ENCODE measurements at places on chromosomes 6 and 20.
A peak's percentile ranks its signal among the peaks of the same experiment; 100 is the strongest.

- no peak for DNase-seq
Measured at GRCh38 chr20:16554766-16555543, 18.3 kb downstream of the KIF16B start.

- no peak for DNase-seq
Measured at GRCh38 chr20:41818369-41818768, 200.2 kb upstream of the CHD6 start.

DNA sequence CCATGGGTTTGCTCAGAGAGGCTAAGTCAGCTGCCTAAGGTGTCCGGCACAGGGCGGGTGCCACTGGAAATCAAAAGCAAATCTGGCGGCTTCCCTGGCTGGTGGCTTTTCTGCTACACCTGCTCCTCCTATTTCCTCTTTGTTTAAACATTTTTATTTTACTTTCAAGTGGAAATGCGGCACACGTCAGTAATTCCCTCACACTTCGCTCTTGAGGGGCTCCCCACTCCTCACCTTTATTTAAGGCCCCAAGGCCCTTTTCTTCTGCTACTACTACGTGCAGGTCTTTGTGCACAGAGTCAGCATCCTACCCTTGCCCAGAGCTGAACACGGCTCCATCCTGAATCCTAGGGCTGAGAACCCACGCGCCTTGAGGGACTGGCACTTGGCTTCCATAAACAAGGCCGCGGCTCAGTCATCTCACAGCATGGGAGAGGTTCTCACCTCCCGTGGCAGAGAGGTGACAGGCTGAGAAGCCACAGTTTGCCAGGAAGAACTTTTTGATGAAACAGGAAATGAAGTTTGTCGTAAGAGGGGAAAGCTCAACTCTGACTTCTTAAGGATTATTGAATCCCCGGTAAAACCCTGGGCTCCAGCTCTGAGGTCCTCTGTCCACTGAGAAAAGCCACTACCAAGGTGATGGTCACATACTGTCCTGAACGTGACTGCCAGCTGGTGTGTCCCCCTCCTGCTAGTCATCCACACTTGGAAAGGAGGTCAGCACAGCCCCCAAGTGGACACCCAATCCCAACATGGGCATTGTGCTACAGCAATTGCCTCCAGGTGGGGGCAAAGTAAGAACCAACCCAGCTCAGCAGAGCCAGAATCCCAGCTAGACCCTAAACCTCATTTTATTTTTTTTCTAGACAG is 48.0 kb downstream of the NFATC2 start:
- no peak for DNase-seq

DNA sequence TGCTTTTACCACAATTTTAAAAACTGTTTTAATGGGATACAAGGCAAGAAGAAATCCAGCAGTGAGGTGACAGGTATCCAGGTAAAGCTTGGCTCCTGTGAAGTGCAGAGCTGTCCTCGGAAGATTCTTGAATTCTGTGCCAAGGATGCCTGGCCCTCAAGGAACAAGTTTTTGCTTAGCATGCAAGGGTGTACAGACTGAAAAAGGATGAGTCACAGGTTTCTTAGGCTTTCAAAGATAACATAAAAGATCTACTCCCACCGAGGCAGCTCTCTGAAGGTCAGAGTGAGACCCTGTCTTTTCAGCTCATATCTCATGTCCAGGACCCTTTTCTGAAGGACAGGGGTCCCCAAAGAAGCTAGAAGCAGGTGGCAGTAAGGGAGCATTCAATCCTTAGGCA is 83.3 kb downstream of the CHD6 start:
- no peak for DNase-seq

DNA sequence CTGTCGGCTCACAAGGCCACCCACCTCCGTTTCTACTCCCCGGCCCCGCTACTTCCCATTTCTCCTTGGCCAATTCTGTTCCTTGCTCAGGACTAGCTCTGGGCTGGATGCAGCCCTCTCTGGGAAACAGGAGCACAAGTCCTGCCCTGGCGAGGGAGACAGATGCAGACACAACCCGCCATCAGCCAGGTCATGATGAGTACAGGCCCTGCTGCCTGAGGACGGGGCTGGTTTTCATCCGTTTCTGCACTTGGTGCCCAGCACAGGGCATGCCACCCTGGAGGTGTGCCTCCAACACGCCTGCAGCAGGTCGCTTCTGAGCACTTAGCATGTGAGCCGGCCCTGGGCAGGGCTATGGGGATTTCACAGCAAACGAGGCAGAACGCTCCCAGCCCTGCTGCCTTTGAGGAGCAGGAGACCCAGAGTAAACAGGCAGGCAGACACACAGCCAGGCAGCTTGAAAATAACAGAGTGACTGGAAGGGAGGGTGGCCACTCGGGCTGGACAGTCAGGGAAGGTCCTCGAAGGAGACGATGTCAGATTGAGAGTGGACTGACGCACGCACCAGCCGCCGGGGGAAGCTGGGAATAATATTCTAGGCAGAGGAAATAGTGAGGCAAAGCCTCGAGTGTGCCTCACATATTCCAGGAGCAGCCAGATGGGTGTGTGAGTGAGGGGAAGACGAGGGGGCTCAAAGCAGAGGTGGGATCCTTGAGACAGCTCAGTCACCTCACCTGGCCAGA is 21.2 kb upstream of the VSTM2L start:
- no peak for DNase-seq

GRCh38 chr6:38730140-38730862 is 15.2 kb downstream of the DNAH8 start:
- DNase-seq: peak; percentile 49

- DNase-seq: no peak
Measured at GRCh38 chr6:155485756-155486155, 30.1 kb upstream of the NOX3 start.

- no peak for DNase-seq
Measured at GRCh38 chr6:116027801-116028200, 32.9 kb downstream of the FRK start.

- DNase-seq: no peak
Measured at GRCh38 chr20:23646106-23646873, 8.5 kb upstream of the CST3 start.

DNA sequence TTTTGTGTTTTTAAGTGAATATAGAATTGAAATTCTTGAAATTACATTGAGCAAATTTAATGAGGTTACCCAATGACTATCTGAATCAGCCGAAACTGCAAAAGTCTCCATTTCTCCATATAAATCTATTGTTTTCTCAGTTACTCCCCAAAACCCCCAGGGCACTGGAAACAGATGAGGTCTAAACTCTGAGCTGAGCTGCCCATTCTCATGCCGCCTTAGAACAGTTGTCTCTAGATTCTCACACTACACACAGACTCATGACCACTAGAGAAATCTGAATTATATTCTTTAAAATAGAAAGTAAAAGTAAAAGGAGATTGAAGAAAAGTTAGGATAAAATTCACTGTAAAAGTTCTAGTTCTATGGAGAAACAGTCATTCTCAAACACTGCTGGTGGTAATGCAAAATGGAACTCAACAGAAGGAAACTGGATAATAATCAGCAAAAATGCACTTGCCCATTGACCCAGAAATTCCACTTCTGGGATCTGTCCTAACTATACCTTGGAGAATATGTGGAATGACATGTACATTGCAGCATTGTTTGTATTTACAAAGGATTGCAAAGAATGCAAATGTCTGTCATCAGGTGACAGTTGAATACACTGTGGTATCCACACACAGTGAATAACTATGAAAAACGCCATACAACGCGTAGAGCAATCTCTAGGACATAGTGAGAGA is 125.5 kb downstream of the IPCEF1 start:
- no peak for DNase-seq

DNA sequence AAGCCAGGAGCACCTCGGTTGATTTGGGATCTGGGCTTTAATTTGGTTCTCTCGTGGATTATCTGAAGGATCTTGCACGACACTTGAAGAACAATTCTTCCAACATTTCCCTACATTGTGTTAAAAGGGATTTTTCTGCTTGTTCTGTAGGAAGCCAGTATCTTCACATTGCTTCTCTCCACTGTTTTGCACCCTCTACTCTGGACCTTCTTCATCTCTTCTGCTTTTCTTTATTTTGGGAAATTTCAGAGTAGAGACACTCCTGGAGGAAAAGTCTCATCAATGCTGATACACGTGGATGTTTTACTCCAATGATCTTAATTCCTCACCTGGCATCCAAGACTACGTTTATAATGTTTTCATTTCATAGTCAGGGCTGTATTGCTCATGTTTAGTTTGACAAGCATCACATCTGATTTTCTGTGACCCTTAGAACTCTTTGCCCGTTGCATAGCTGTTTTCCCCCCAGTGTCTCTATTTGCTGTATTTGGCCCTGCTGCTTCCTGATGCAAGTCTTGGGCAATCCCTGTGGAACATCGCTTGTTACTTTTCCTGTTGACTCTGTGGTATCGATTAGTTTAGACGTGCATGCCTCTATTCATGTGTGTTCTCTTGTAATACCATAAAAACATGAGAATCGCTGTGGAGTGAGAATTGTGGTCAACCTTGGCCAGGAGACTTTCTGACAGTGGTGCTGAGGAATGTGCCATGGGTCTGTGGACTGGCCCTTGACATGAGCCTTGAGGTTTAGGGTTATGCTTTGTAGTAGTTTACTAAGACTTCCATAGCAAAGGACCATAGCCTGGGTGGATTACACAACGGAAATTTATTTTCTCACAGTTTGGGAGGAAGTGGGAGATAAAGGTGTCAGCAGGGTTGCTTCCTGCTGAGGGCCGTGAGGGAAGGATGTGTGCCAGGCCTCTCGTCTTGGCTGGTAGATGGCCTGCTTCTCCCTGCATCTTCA is 12.5 kb downstream of the PLCB1 start:
- peak; percentile 7 for DNase-seq

- DNase-seq: no peak
Measured at GRCh38 chr6:20680697-20681165, 146.5 kb downstream of the CDKAL1 start.

DNA sequence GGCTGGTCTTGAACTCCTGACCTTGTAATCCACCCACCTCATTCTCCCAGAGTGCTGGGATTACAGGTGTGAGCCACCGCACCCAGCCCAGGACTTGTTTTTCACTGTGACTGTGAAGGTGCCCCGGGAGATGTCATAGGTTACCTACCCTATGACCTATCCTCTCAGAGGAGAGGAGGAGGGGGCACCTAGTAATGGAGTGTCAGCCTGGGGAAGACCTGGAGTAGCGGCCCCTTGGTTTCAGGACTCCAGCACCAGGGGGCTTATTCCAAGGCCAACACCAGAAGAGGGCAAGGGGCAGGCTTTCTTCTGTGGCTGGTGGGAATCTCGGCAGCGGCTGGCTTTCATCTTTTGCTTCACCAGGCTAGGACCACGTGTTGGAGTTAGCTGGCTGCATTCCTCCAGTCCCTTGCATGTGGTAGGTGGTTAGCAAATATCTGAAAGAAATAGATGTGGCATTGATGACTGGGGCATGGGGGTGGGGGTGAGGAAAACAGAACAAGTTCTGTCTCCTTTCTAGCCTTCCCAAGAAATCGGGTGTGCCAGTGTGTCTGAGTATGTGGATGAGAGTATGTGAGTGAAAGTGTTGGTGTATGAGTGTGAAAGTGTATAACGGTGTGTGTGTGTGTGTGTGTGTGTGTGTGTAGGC is 7.9 kb upstream of the ITPR3 start:
- DNase-seq: peak; percentile 93

- DNase-seq: no peak
Measured at GRCh38 chr6:22958677-22959076, 389.3 kb downstream of the HDGFL1 start.

DNA sequence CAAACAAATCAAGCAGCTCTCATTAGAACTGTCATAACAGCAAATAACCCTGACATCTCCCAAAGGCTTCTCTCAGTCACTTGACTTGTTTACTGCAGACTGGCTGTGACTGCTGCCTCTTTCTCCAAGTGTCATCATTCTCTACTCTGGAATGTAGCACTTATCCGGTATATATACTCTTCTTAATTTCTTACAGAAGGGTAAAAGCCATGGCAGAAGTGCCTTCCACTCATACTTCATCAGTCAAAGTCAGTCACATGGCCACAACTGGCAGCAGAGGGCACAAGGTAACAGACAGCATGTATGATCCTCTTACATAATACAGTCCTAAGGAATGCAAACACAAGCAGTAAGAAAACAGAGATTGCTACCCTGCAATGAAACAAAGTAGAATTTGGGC is 9.3 kb downstream of the NAPB start:
- no peak for DNase-seq

GRCh38 chr6:70314296-70314695 is 11.4 kb upstream of the COL9A1 start:
- no peak for DNase-seq

DNA sequence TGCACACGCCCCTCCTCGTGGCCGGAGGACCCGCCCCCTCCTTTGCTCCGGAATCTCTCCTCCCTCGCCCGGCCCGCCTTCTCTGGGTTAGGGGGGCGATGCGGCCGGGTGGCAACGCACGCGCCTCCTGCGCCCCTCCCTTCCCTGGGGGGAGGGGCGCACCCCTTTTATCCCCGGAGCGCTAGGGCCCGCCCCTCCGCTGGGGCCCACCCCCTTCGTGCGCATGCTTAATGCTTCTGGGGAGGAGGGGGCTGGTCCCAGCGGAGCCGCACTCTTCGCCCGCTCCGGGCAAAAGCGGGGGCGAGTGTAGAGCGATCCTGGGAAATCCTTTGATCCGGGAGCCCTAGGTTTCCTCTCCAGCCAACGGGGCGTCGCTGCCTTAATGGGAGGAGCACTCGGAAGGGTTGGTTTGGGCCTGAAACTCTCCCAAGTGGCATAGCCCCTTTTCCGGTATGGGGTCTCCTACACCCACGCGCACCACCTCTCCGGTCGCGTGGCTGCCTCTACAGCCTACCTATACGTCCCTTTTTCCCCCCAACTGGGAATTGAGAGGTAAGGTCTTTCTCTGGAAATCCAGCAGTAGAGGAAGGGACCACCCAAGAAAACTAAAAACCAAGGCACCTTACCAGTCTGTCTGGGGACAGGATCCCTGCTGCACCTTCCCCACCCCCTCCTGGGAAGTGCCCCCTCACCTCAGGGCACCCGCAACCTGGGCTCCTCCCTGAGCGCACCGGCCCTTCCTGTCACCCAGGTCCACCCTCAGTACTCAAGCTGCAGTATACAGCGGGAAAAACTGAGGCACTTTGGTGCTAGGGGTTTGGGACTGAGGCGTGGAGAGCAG is 2.1 kb downstream of the SOX12 start:
- peak; percentile 94 for DNase-seq

GRCh38 chr6:3011592-3011991 is 11.9 kb downstream of the NQO2 start:
- DNase-seq: no peak

DNA sequence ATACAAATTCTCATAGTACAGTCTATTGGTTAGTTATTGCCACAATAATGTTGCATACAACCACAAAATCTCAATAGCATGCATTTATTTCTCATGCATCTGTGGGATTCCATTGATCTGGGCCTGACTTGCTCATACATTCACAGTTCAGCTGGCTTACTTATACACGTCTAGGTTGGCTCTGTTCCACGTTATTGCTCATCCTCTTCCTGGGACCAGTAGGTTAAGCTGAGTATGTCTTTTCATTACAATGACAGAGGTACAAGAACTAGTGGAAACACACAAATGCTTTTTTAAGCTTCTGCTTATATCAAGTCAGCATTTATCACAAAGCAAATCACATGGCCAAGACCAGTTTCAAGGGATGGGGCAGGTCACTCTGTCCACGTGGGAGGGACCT is 485.3 kb upstream of the BTBD3 start:
- DNase-seq: no peak
